Foreskin keratinocyte (primary cell): ENCODE measurements at places on chromosomes 1 and 21. TPM values are rescaled to one million over a fixed set of nuclear protein-coding genes. Genes with fewer than 3 reads are reported as not detected.

The DCDC2B gene
- total RNA-seq: not detected in 2 replicates

- DNase-seq: no peak
These were observed 2.3 kb upstream of the GPR161 start for GRCh38 chr1:168139070-168139469.

- DNase-seq: no peak
These were observed 7.9 kb upstream of the NLRP3 start for GRCh38 chr1:247408100-247408499.

DNA sequence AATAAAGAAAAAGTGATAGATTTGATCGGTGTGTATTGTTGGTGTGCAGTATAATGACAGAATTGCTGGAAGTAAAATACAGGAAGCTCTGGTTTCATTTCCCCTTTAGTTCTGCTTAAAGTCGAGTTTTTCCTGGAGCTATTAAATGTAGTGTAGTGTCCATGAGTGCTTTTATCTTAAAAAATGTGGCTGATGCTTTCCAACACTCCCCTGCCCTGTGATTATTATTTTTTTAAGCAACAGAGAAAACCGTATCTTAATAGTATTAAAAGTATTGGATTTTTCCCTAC, 1.1 kb downstream of the LGALS8 start:
- DNase-seq: no peak

DNA sequence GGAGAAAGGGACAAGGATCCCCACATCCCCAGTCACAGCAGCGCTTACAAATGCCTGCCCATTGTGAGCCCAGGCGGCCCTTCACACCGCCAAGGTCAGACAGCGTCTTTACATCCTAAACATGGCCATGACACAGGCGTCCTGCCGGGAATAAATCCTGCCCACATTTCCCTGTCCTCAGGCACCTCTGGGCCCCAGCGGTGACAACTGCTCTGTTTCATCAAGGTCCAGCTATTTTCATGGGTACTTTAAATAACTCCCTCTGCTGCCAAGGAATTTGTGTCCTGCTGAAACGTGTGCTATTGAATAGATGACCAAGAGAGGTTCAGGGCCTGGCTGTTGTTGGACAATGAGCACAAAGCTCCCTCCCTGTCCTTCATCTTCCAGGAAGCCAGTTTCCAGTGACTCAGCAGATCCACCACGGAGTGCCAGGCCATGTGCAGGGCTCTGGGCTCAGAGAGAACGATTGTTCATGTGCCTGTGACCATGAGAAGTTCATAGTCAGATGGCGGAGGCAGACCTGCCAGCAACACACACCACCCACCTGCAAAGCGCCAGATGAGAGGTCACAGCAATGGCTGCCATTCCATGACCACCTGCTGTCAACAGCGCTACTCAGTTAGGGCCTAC, 195.8 kb downstream of the MATN1 start:
- no peak for DNase-seq
